ENCODE measurements at places on chromosomes 12 and 14. TPM values are rescaled to one million over a fixed set of nuclear protein-coding genes. Genes with fewer than 3 reads are reported as not detected.

- H3K4me3 ChIP-seq, result peak overlapping the region; percentile 82
- peaks cover 4% of the 10 kb centered on the region for H3K4me1 ChIP-seq
- H3K27ac ChIP-seq, result peak overlapping the region; percentile 88
These were observed 644 bp upstream of the PPP4R4 start for GRCh38 chr14:94173471-94173884.

- no peak for DNase-seq
- H3K27me3 ChIP-seq, result no peaks in the 10 kb centered on the region
- H3K4me1 ChIP-seq, result no peaks in the 10 kb centered on the region
These were observed 990.1 kb downstream of the TMTC2 start for GRCh38 chr12:83676781-83677295.

- no peak overlapping the region for H3K27ac ChIP-seq
- no peak overlapping the region for H3K4me3 ChIP-seq
- H3K27me3 ChIP-seq, result no peaks in the 10 kb centered on the region
- H3K4me1 ChIP-seq, result no peaks in the 10 kb centered on the region
- no peaks in the 10 kb centered on the region for H3K36me3 ChIP-seq
- DNase-seq, result no peak
These were observed 8.8 kb downstream of the GALNT16 start for GRCh38 chr14:69268763-69269162.

DNA sequence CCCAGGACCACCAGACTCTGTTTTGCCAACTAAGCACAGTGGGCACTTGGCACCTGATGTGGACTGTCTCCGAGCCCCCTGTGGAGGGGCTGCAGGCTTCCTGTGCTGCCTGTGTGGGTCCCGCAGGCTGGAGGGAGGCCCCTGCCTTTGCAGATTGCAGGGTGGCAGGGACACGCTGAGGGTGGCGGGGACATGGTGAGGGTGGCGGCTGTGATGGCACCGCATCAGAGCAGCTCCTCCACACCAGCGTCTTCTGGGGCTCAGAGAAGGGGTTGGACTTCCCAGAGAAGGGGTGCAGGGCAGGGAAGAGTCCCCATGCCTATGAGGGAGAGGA is 8.1 kb downstream of the ZFYVE21 start:
- H3K4me3 ChIP-seq, result no peak overlapping the region
- no peaks in the 10 kb centered on the region for H3K36me3 ChIP-seq
- DNase-seq, result no peak
- peak overlapping the region; percentile 91 for H3K27ac ChIP-seq
- no peaks in the 10 kb centered on the region for H3K27me3 ChIP-seq

DNA sequence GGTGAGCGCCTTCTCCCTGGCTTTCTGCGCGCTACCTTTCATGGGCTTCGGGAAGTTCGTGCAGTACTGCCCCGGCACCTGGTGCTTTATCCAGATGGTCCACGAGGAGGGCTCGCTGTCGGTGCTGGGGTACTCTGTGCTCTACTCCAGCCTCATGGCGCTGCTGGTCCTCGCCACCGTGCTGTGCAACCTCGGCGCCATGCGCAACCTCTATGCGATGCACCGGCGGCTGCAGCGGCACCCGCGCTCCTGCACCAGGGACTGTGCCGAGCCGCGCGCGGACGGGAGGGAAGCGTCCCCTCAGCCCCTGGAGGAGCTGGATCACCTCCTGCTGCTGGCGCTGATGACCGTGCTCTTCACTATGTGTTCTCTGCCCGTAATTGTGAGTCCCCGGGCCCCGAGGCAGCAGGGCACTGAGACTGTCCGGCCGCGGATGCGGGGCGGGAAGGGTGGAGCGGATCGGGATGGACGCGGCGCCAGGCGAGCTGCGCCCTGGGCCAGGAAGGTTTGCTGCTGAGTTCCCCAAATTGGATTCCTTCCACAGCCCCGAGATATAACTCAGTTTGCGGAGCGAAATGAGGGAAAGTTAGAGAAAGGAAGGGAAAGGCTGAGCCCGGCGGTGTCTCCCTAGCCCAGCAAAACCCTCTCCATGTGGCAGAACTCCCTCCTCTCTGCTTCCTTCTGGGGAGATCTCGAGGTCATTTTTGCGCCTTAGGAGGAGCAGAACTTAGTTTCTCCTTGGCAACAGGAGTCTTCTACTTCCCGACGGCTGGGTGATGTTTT is 972 bp downstream of the PTGDR start:
- peak overlapping the region; percentile 27 for H3K4me3 ChIP-seq

- no peak overlapping the region for H3K27ac ChIP-seq
- no peak for DNase-seq
- H3K4me1 ChIP-seq, result no peaks in the 10 kb centered on the region
- no peaks in the 10 kb centered on the region for H3K36me3 ChIP-seq
- no peak overlapping the region for H3K4me3 ChIP-seq
- no peaks in the 10 kb centered on the region for H3K27me3 ChIP-seq
These were observed 35.1 kb upstream of the C14orf180 start for GRCh38 chr14:104544362-104544961.

DNA sequence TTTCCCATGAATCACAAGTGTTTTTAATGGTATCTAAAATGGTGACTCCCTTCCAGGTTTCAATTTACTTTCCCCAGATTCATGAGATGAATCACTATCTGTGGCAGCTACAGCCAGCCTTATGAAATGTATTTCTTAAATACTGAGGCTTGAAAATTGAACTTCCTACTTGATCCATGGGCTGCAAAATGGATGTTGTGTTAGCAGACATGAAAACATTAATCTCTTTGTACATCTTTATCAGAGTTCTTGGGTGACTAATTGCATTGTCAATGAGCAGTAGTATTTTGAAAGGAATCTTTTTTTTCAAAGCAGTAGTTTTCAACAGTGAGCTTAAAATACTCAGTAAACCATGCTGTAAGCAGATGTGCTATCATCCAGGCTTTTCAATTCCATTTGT is 250.8 kb downstream of the SLC6A15 start:
- H3K27ac ChIP-seq, result no peak overlapping the region
- no peaks in the 10 kb centered on the region for H3K27me3 ChIP-seq
- H3K4me1 ChIP-seq, result no peaks in the 10 kb centered on the region

DNA sequence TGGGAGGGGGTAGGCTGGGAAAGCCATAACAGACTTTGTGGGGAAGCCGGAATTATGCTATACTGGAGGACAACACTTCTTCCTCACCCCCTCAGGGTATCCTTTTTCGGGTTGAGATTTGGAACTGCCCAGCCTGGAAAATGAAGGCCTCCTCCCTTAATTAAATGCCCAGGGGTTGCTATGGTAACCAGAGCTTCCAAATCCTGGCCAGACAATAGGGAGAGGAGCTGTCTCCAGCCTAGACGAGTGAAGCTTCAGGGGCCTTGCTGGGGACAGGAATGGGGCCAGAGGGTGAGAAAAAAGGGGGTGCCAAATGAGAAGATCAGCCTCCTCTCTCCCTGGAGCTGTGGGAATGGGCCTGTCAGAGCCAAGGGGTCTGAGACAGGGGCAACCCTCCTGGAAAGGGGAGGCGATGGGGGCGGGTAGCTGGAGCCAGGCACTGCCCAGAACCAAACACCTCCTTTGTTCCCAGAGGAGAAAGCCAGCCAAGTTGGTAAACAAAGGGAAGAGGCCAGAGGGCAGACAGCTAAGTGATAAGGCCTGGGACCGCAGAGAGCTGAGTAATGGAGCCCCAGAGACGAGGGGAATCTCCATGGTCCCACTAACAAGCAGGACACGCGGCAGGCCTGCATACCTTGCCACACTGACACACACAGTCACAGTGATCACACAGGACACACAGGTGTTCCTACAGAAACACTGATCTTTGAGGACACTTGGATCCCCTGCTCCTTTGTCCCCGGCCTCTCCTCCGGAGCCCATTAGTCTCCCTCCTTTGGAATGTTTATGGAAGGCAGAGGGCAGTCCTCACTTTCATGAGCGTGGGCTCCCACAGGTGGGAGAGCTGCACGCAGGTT is 17.9 kb upstream of the RND1 start:
- H3K4me3 ChIP-seq, result no peak overlapping the region
- H3K27ac ChIP-seq, result no peak overlapping the region
- H3K27me3 ChIP-seq, result no peaks in the 10 kb centered on the region
- H3K4me1 ChIP-seq, result peaks cover 7% of the 10 kb centered on the region

GRCh38 chr14:89397569-89398230 is 19.3 kb downstream of the FOXN3 start:
- H3K4me1 ChIP-seq, result peaks cover 11% of the 10 kb centered on the region
- no peaks in the 10 kb centered on the region for H3K36me3 ChIP-seq

GRCh38 chr12:56590237-56590830 is 39.8 kb downstream of the BAZ2A start:
- no peak overlapping the region for H3K4me3 ChIP-seq
- no peak overlapping the region for H3K27ac ChIP-seq
- DNase-seq, result peak; percentile 43
- H3K36me3 ChIP-seq, result no peaks in the 10 kb centered on the region
- H3K4me1 ChIP-seq, result peaks cover 11% of the 10 kb centered on the region

- no peaks in the 10 kb centered on the region for H3K27me3 ChIP-seq
- DNase-seq, result no peak
- no peaks in the 10 kb centered on the region for H3K4me1 ChIP-seq
- H3K4me3 ChIP-seq, result no peak overlapping the region
- no peaks in the 10 kb centered on the region for H3K36me3 ChIP-seq
- no peak overlapping the region for H3K27ac ChIP-seq
These were observed 436.7 kb downstream of the DAD1 start for GRCh38 chr14:22152161-22152870.

- H3K27me3 ChIP-seq, result no peaks in the 10 kb centered on the region
- no peak for DNase-seq
- no peaks in the 10 kb centered on the region for H3K36me3 ChIP-seq
- H3K4me3 ChIP-seq, result no peak overlapping the region
These were observed 192.2 kb upstream of the ARHGAP5 start for GRCh38 chr14:31884776-31885379.

- no peaks in the 10 kb centered on the region for H3K4me1 ChIP-seq
- H3K4me3 ChIP-seq, result no peak overlapping the region
- H3K27me3 ChIP-seq, result no peaks in the 10 kb centered on the region
- DNase-seq, result no peak
- no peak overlapping the region for H3K27ac ChIP-seq
These were observed 32.1 kb downstream of the DEPDC4 start for GRCh38 chr12:100234591-100235304.

- H3K4me3 ChIP-seq, result no peak overlapping the region
- DNase-seq, result no peak
- H3K27me3 ChIP-seq, result no peaks in the 10 kb centered on the region
- no peak overlapping the region for H3K27ac ChIP-seq
- H3K36me3 ChIP-seq, result no peaks in the 10 kb centered on the region
- H3K4me1 ChIP-seq, result peaks cover 7% of the 10 kb centered on the region
These were observed 45.6 kb downstream of the FNTB start for GRCh38 chr14:65032319-65032718.

DNA sequence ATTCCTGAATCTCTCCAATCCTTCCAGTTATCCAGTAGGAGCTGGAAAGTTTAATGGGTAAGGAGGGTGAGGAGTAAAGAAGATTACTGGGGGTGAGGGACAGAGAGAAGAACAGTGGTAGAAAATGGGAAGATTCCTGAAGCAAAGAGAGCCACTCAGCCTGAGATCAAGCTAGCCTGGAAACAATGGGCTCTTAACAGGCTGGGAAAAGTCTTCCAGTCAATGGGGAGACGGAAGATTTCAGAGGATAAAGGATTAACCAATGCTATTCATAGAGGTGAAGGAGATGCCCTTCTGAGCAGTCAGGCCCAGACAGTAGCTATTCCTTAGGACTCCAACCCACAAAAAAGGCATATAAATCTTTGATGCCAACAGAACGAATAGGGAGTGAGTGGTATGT is 14.8 kb downstream of the GDF11 start:
- H3K36me3 ChIP-seq, result no peaks in the 10 kb centered on the region
- no peak overlapping the region for H3K4me3 ChIP-seq
- no peak for DNase-seq
- no peaks in the 10 kb centered on the region for H3K4me1 ChIP-seq
- no peaks in the 10 kb centered on the region for H3K27me3 ChIP-seq

DNA sequence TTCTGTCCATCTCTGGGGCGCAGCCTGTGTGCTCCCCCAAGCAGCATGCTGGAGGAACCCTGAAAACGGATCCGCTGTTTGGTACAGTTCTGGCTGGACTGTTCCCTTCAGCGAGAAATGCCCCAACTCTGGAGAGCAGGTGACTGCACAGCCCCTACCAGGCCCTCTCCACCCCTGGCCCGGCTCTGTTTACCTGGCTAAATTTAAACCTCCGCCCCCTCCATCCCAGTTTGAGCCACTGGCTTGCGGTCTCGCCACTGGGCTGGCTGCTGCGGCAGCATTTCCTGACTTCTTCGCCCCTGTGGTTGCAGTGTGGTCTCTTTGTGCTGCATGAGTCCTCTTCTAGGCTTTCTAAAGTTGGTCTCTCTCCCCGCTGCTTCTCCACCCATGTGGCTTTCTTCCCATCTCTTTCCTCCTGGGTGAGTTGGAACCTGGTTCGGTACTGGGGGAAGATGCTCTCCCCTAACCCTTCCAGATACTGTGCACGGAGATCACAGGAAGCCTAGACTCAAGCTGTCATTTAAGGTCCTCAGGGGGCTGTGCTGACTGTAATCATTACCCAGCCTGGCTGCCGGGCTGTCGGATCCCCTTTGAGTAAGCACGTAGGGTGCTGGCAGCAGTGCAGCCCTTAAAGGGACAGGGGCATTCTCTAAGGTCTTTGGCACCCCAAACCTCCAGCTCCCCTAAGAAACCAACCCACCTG is 60.6 kb downstream of the FBXL14 start:
- no peak for DNase-seq
- no peaks in the 10 kb centered on the region for H3K4me1 ChIP-seq
- H3K27me3 ChIP-seq, result no peaks in the 10 kb centered on the region
- H3K36me3 ChIP-seq, result no peaks in the 10 kb centered on the region

DNA sequence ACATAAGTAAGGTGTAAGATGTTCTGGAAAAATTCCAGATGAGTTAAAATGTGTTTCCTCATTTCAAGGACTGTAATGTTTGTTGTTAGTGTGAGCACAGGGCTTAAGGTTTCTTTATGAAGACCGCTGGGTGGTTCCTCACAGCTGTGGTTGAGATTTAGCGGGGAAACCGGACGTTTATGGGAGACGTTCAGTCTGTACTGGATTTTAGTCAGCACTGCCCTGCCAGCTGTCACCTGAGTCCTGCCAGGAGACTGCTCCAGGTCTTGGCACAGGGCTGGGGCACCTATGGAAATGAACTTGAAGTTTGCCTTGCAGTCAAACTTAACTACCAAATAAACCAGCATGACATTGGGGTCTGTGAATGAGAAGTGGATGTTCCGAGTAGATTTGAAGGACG is 555.2 kb downstream of the DIO2 start:
- no peaks in the 10 kb centered on the region for H3K27me3 ChIP-seq
- no peak for DNase-seq
- H3K4me3 ChIP-seq, result no peak overlapping the region
- no peak overlapping the region for H3K27ac ChIP-seq
- H3K36me3 ChIP-seq, result no peaks in the 10 kb centered on the region

DNA sequence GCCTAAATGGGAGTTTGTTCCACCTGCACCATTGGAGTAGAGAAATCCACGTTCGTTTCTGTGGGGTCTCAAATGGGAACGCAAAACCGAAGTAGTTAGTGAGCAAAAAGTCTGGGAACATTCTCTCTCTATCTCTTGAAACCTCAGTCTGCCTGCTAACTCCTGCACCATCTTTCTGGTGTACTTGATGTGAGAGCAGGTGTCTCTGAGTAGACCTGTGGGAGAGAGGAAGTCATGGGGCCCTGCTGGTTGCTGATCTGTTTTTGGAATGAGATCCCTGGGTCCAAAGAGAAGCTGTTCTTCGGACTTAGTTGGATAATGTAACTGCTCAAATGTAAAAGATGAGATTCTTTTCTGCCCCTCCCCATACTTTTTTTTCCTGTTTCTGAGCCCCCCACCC is 57.3 kb downstream of the MAX start:
- H3K27ac ChIP-seq, result no peak overlapping the region
- no peaks in the 10 kb centered on the region for H3K27me3 ChIP-seq
- H3K36me3 ChIP-seq, result no peaks in the 10 kb centered on the region
- no peaks in the 10 kb centered on the region for H3K4me1 ChIP-seq

ERBB3 gene
- total RNA-seq, result 9.8 TPM

CIROP gene
- total RNA-seq, result not detected

ARHGEF40 gene
- total RNA-seq, result 36.9 TPM

C14orf39 gene
- 12.9 TPM for total RNA-seq

KITLG gene
- total RNA-seq, result 25.0 TPM

PPM1H gene
- 9.1 TPM for total RNA-seq

KTN1 gene
- 221 TPM for total RNA-seq

NANOG gene
- 1.1 TPM for total RNA-seq

KCNC2 gene
- total RNA-seq, result 0.39 TPM
